ENCODE measurements at places on chromosomes 5 and 9. TPM values are rescaled to one million over a fixed set of nuclear protein-coding genes. Genes with fewer than 3 reads are reported as not detected.

- peaks cover 15% of the 10 kb centered on the region for H3K27me3 ChIP-seq
- H3K4me3 ChIP-seq, result no peak overlapping the region
- peaks cover 7% of the 10 kb centered on the region for H3K36me3 ChIP-seq
- H3K4me1 ChIP-seq, result peaks cover 41% of the 10 kb centered on the region
- no peak overlapping the region for H3K27ac ChIP-seq
- DNase-seq, result no peak
Measured at GRCh38 chr9:99811172-99811571, 10.5 kb upstream of the NR4A3 start.

IL33 gene
- not detected for total RNA-seq

GNAQ gene
- total RNA-seq, result 22.8 TPM

DNA sequence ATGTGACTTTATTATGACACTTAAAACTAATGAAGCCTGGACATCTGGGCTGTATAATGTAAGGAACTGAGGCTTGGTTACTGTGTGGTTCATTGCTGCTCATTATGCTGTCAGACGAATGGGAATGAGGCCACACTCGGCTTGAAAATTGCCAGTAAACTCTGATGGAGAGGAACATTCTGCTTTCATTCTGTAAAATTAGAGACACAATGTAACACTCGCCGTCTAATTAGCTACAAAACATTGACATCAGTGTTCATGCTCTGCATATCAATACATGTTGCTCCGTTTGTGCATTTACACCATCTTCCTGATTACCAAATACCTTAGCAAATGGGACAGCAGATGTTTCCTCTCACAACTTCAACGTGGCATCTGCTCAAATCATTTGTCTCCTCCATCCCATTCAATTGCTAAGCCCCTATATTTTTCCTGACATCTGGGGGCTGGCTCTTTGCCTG lies 133.0 kb downstream of the SLC28A3 start:
- no peaks in the 10 kb centered on the region for H3K36me3 ChIP-seq
- H3K27ac ChIP-seq, result no peak overlapping the region

- H3K36me3 ChIP-seq, result no peaks in the 10 kb centered on the region
- DNase-seq, result no peak
- no peak overlapping the region for H3K4me3 ChIP-seq
- no peak overlapping the region for H3K27ac ChIP-seq
Measured at GRCh38 chr9:35962126-35962906, 4.4 kb upstream of the OR2S2 start.

DNA sequence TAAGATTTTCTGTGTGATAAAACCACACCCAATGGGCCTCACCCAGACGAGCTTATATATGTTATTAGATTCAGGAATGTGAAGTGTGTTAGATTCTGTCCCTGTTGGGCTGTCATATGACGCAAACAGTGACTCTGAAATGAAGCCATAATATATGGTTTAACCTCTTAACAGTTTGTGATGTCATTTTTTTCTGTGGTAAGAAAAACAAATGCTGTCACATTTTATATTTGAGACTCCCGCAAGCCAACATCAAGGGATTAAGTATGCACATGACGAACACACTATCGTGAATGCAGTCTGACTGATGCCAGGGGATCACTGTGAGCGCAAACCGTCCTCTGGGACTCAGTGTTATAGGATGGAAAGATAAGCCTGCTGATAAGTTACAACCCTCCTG lies 321.7 kb downstream of the SH3GL2 start:
- H3K4me1 ChIP-seq, result no peaks in the 10 kb centered on the region
- DNase-seq, result no peak
- peaks cover 8% of the 10 kb centered on the region for H3K27me3 ChIP-seq
- H3K4me3 ChIP-seq, result no peak overlapping the region
- no peaks in the 10 kb centered on the region for H3K36me3 ChIP-seq
- no peak overlapping the region for H3K27ac ChIP-seq

CEL gene
- 0.98 TPM for total RNA-seq

- H3K4me3 ChIP-seq, result no peak overlapping the region
- H3K36me3 ChIP-seq, result no peaks in the 10 kb centered on the region
- H3K27me3 ChIP-seq, result peaks cover 3% of the 10 kb centered on the region
- no peaks in the 10 kb centered on the region for H3K4me1 ChIP-seq
- DNase-seq, result no peak
Measured at GRCh38 chr5:137280656-137281055, 218.5 kb downstream of the SPOCK1 start.

DNA sequence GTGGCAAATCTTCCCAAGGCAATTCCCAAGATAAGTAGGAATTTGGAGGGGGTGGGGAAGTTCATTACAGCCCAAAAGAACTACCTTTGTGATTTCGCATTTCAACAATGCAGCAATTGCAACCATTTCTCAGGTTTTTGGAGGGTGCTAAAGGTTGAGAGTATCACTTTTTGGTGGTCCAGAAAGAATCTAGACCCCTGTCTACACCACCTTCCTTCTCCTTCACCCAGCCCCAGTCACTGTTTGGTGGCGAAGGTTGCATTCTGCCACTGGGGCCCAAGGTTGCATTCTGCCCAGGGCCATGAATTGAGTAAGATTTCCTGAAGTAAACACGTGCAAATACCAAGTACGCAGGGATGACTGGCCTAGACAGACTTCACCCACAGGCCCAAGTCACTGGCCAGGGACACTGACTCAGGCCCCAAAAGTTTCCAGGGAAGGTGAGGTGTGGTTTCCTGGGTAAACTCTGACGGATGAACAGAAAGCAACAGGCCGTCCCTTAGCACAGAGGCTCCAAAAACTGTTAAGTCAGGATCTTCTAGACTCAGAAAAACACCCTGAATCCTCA lies 5.7 kb downstream of the PDE6A start:
- H3K4me3 ChIP-seq, result no peak overlapping the region
- DNase-seq, result no peak
- H3K4me1 ChIP-seq, result peaks cover 7% of the 10 kb centered on the region
- no peak overlapping the region for H3K27ac ChIP-seq
- no peaks in the 10 kb centered on the region for H3K36me3 ChIP-seq

- H3K27ac ChIP-seq, result no peak overlapping the region
- no peaks in the 10 kb centered on the region for H3K4me1 ChIP-seq
- DNase-seq, result no peak
- no peak overlapping the region for H3K4me3 ChIP-seq
Measured at GRCh38 chr5:44048276-44048984, 340.8 kb downstream of the FGF10 start.

GRCh38 chr5:30392897-30393296 lies 800.6 kb upstream of the CDH6 start:
- no peaks in the 10 kb centered on the region for H3K4me1 ChIP-seq
- no peaks in the 10 kb centered on the region for H3K27me3 ChIP-seq
- H3K36me3 ChIP-seq, result no peaks in the 10 kb centered on the region
- no peak overlapping the region for H3K27ac ChIP-seq
- no peak for DNase-seq

DNA sequence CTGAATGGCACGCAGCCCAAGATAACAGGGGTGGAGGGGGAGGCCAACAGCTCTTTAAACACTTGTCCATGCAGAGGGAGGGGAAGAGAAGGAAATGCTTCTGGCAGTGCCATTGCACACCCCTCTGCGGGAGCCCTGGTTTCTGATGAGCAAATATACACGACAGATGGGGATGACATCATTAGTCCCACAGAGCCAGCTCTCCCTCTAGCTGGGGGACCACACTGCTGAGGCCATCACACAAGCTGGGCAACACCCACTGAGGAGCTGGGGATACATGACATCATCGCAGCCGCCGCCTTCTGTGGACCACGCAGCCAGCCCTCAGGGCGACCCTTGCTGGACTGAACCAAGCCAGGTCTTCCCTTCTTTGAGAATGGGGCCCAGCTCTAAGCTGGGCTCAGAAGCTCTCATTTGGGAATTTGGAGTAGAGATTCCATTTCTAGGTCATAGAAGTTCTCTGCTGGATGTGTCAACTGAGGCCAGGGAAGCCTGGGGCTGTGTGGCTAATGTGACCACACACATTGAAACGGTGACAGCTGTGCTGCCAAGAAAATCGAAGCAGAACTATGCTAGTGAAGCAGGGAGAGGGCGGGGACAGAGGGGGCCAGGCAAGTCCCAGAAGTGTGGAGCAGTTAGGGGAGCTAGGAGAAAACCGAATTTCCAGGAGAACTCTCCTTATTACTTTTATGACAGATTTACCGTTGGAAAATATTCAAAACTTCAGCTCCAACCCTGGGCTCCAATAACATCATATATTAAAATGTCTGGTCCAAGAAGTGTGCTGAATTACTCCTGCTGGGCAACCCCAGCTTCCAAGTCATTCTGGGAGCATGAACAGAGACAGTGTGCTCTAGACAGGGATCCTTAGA lies 79.5 kb downstream of the PRRT1B start:
- H3K27me3 ChIP-seq, result no peaks in the 10 kb centered on the region
- no peak overlapping the region for H3K4me3 ChIP-seq
- DNase-seq, result no peak

FOXD4 gene
- total RNA-seq, result 0.19 TPM

GRCh38 chr5:93193431-93194347 lies 387.3 kb downstream of the NR2F1-AS1 start:
- H3K27me3 ChIP-seq, result no peaks in the 10 kb centered on the region
- H3K4me3 ChIP-seq, result no peak overlapping the region
- DNase-seq, result no peak
- H3K4me1 ChIP-seq, result no peaks in the 10 kb centered on the region
- H3K27ac ChIP-seq, result no peak overlapping the region

DNA sequence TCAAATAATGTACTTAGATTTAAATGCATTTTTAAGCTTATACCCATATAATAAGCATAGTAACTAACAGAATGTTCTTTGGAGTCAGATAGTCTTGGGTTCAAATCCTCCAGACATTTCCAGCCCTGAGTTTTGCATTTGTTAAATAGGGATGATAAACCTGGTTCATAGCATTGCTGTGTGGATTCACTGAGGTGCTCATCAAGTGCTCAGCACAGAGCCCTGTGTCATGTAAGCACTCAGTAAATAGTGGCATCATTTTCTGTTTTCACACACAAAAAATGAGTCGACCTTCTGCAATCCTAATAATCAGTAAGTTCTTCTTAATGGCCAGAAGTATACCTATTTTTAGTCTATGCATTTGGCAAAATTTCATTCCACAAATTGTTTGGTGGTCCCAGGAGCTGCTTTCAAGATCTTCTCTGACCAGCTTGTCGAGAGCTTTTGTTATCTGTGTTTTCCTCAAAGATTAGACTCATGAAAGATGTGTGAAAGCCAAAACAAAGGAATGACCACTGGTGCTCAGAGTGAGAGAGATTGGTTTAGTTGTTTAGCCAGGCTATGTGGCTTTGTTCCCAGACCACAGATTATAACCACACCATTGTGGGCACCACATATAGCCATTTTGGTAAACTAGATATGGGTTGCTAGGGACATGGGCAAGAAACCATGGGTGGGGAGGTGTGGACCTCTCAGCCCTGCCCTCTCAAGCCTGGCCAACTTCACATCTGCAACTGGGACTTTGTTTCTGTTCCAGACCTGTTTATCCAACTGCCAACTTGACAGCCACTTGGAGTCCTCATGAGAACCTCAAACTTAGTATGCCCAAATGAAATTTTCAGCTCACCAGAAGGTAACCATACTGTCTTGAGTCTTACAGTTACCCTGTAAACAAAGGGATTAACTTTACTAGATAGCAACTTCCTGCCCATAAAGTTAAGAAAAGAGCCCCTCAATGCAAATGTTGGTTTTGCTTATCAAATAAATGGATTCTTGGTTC lies 45.0 kb downstream of the DOCK8 start:
- peaks cover 4% of the 10 kb centered on the region for H3K27me3 ChIP-seq
- no peak for DNase-seq
- H3K4me3 ChIP-seq, result no peak overlapping the region
- H3K27ac ChIP-seq, result no peak overlapping the region
- H3K4me1 ChIP-seq, result peaks cover 2% of the 10 kb centered on the region
- H3K36me3 ChIP-seq, result no peaks in the 10 kb centered on the region

- peaks cover 12% of the 10 kb centered on the region for H3K36me3 ChIP-seq
- H3K4me1 ChIP-seq, result no peaks in the 10 kb centered on the region
- no peak for DNase-seq
- H3K27me3 ChIP-seq, result no peaks in the 10 kb centered on the region
- H3K27ac ChIP-seq, result no peak overlapping the region
- no peak overlapping the region for H3K4me3 ChIP-seq
Measured at GRCh38 chr5:42801516-42802166, 10.1 kb downstream of the SELENOP start.

DNA sequence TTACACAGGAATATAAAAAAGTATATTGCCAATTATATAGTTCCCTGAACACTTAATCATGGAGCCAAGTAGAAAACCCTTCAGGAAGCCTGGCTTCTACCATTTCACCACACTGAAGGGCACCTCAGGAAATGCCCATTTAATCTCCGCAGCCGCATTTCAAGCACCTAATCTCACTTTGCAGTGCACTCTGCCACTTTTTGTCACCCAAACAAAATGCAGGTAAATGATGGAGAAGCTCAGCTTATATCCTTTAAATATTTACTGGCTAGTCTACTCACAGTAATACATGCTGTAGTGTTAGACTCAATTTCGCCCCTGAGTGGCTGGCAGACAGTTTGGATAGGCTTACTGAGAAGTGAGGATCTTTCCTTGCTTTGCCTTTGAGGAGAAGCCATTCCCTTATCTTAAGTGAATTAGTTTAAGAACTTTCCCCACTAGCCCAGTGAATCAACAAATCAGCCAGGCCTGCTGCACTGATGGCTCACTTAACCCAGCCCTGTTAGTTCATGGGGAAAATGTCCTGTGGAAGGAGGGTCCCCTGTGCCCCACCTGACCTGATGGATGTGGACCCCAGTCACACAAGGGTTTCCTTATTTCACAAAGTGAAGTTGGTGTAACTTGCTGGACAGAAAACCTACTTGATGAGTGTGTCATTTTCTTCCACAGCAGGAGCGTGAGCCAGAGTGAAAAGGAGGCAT lies 209.7 kb downstream of the CAAP1 start:
- H3K27ac ChIP-seq, result no peak overlapping the region
- H3K4me1 ChIP-seq, result no peaks in the 10 kb centered on the region
- H3K36me3 ChIP-seq, result no peaks in the 10 kb centered on the region
- peaks cover 11% of the 10 kb centered on the region for H3K27me3 ChIP-seq
- H3K4me3 ChIP-seq, result no peak overlapping the region

- H3K4me3 ChIP-seq, result no peak overlapping the region
- H3K4me1 ChIP-seq, result peaks cover 3% of the 10 kb centered on the region
- H3K27ac ChIP-seq, result no peak overlapping the region
Measured at GRCh38 chr9:93343663-93344062, 107.8 kb upstream of the FAM120A start.

DNA sequence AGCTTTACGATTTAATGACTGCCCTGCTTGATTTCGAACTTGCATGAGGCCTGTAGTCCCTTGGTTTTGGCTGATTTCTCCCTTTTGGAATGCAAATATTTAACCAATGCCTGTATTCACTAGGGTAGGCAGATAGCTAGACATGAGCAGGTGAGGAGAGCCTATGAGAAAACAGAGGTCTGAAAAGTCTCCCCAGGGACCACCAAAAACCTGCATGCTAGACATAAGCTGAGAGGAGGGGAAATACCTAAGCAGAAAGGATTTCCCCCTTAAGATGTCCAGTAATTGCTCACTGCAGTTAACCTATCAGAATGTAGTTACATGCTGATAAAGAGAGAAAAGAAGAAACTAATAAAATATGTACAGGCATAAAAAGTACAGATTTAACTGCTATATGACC lies 667.4 kb upstream of the SEMA6A start:
- no peaks in the 10 kb centered on the region for H3K36me3 ChIP-seq
- H3K4me1 ChIP-seq, result no peaks in the 10 kb centered on the region
- DNase-seq, result no peak
- H3K4me3 ChIP-seq, result no peak overlapping the region

TPPP gene
- 0.21 TPM for total RNA-seq

SPATA31A3 gene
- total RNA-seq, result not detected

- no peak for DNase-seq
- H3K36me3 ChIP-seq, result no peaks in the 10 kb centered on the region
- no peak overlapping the region for H3K4me3 ChIP-seq
- peaks cover 8% of the 10 kb centered on the region for H3K27me3 ChIP-seq
Measured at GRCh38 chr5:42715785-42716184, 40.8 kb upstream of the CCDC152 start.

ECSCR gene
- 0.83 TPM for total RNA-seq

- DNase-seq, result no peak
- H3K36me3 ChIP-seq, result no peaks in the 10 kb centered on the region
- no peaks in the 10 kb centered on the region for H3K27me3 ChIP-seq
- no peak overlapping the region for H3K4me3 ChIP-seq
Measured at GRCh38 chr5:61802456-61802855, 470.4 kb downstream of the ZSWIM6 start.

Measured in activated CD4-positive, alpha-beta T cell treated with anti-CD3 and anti-CD28 coated beads for 36 hours (primary cell).